ENCODE measurements at places on chromosomes 5 and 9.

GRCh38 chr5:143922718-143923117 is 110.8 kb downstream of the HMHB1 start:
- DNase-seq, result no peak

- no peak for DNase-seq
Measured at GRCh38 chr5:149414405-149415065, 35.4 kb upstream of the IL17B start.

DNA sequence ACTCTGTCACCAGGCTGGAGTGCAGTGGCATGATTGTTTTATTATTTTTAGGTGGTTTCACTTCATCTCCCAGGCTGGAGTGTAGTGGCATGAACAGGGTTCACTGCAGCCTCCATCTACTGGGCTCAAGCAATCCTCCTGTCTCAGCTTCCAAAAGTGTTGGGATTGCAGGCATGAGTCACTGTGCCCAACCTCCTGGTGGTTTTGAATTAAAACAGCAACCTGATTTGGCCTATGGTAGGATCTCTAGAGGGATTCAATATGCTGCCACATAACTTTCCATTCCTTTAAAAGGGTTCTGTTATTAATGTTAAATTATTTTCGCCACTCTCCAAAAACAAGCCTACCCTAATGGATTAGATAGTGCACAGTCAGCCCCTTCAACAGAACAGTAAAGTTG is 9.9 kb upstream of the HSPA4 start:
- DNase-seq, result no peak

GRCh38 chr5:13749766-13750165 is 194.7 kb downstream of the DNAH5 start:
- no peak for DNase-seq

DNA sequence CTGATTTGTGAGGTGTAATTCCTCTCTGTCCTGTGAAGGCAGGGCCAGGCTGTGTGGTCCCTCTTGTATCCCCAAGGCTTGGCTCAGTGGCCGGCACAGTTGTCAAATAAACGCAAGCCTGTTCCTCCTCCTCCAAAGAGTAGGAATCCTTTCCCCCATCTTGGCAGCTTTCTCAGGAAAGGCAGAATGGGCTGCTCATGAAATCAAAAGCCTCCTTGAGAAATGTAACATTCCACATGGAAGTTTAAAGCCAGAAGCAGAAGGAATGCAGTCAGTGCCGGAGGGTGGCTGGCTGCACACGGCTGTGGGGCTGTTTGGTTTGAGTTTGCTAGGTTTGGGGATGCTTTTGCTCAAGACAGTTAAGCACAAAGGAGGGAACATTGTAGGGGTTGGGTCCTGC is 34.5 kb upstream of the MED10 start:
- DNase-seq, result no peak

DNA sequence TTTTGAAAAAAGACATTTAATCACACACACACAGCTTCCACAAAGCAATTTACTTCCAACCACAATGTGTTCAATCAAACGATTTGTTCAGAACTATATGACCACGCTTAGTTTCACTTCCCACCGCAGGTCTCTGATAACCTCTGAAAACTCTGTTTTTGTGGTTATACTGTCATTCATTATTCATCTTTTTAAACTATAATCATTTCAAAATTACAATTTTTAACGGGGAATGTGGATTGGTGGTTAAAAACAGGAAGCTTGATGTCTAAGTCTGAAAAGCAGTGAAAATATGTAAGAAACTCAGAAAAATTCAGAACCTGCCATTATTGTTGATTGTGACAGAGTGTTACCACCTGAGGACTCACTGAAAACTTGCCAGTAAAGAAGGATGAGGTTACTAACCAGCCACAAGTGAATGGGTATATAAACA is 12.7 kb upstream of the TMEM174 start:
- no peak for DNase-seq

- no peak for DNase-seq
Measured at GRCh38 chr5:131375351-131375750, 111.5 kb downstream of the CDC42SE2 start.

GRCh38 chr9:85055506-85056202 is 386.1 kb downstream of the NTRK2 start:
- DNase-seq, result no peak

DNA sequence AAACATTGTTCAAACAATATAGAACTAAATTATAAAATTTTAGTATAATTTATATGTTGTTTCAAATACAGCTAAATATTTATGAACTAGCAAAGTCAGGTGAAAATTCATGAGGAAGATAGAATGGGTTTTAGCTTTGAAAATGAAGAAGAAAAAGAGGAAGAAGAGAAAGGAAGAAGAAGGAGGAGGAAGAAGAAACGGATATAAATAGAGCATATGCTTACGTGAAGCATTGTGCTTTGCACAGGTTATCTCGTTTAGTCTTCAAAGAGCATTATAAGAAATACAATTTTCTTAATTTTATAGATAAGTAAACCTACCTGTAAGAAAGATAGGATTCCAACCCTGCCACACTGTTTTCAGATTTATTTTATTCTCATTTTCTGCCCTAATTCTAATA is 620.6 kb upstream of the DAB2 start:
- DNase-seq, result no peak

DNA sequence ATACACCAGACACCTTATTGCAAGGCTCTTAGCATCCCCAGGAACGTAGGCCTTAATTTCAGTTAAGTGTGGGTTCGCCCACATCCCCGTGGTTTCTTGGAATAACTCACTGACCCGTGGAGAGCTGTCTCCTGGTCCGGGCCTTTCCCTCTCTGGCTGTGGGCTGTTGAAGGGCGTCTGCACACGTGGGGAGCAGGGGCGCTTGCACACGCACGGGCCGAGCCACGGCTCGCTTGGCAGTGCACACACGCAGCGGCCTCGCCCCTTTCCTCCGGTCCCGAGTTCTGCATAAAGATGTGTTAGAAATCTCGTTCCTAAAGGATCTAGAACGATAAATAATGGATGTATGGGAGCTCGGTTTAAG is 141.9 kb downstream of the PBX3 start:
- DNase-seq, result no peak

- no peak for DNase-seq
Measured at GRCh38 chr5:118088448-118088847, 899.9 kb downstream of the DTWD2 start.

- no peak for DNase-seq
Measured at GRCh38 chr5:34576891-34577666, 79.0 kb upstream of the RAI14 start.

DNA sequence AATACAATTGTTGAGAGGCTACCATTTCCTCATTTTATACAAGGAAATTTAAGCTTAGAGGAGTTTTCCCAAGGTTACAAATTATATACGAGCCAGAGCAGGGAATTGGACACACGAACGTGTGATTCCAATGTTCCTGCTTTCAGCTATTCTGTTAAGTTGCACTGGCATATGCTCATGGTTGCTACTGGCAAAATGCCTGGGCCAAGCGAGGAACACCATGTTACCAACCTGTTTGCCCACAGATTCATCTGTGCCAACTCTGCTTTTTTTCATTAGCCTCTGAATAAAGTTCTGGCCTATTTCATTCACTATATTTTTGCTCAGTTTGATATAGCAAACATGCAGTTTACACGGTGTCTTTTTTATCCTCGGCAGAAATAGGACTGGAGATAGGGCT is 5.1 kb upstream of the C5orf46 start:
- no peak for DNase-seq

GRCh38 chr5:147731431-147732290 is 50.9 kb downstream of the JAKMIP2 start:
- DNase-seq, result no peak

Measured in NCI-H524 treated with DMSO at 0.1 percent for 48 hours (cell line).